ENCODE measurements at places on chromosomes 12 and 14. TPM values are rescaled to one million over a fixed set of nuclear protein-coding genes. Genes with fewer than 3 reads are reported as not detected.

The ADSS1 gene
- total RNA-seq: 6.2 TPM

The CCDC197 gene
- total RNA-seq: not detected

GRCh38 chr12:83985084-83985483 lies 927.5 kb downstream of the SLC6A15 start:
- no peak for DNase-seq

- peak; percentile 70 for DNase-seq
Observed at GRCh38 chr12:130013771-130014484, 110.1 kb upstream of the TMEM132D start.

GRCh38 chr12:117774941-117775775 lies 193.6 kb downstream of the KSR2 start:
- DNase-seq: no peak

- no peak for DNase-seq
Observed at GRCh38 chr12:128968668-128969067, 115.4 kb downstream of the GLT1D1 start.

GRCh38 chr12:89768586-89769482 lies 60.2 kb upstream of the ATP2B1 start:
- DNase-seq: no peak

DNA sequence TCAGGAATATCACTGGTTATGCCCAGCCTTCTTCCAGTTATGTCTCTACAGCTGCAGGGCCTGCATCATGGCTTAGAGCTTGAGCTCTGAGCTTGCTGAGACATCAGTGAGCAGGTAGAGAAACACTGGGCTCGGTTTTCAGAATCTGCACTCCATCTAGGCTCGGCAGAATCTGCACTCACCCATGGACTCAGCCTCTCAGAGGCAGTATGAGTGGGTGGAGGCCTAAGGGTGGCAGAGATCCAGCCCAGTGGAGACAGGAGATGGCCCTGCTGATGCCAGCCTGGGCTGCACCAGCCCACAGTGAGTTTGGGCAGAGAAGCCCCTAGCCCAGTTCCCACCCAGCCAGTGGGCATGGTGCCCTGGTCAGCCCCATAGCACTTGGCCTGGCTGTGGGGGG lies 12.8 kb downstream of the KRT80 start:
- DNase-seq: no peak

DNA sequence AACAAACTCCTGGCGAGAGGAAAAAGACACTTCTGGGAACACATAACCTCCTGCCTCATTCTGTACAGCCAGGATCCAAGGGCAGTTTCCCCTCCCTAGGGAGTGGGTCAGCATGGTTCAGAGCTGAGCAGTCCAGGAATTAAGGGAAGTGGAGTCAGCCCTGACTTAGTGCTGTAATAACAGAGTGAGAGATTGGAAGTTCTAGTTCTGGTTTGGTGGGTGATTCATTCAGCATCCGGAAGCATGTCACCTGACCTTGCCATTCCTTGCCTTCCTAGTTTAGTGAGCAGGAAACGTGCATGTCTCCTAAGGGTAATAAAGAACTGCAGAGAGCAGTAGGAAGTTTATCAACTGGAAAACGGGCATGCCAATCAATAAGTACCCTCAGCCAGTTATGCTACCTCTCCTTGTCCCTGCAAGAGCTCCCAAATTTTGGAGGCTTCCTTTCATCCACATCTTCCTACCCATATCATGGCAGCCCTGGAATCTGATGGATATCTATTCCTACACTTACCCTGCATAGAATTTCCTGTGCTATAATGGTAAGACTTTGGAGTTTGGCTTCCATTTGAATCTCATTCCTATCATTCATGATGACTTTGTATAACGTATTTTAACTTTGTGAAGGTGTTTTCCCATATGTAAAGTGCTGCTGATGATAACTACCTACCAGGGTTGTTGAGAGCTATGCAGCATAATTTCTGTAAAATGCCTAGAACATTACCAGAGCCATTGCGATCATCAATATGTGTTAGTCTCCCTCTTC lies 28.5 kb upstream of the MAGOHB start:
- no peak for DNase-seq
